H4 (cell line): ENCODE measurements at places on chromosomes 4 and X. TPM values are rescaled to one million over a fixed set of nuclear protein-coding genes. Genes with fewer than 3 reads are reported as not detected.

GRCh38 chr4:128853741-128854140 is 44.2 kb downstream of the JADE1 start:
- DNase-seq: no peak

DNA sequence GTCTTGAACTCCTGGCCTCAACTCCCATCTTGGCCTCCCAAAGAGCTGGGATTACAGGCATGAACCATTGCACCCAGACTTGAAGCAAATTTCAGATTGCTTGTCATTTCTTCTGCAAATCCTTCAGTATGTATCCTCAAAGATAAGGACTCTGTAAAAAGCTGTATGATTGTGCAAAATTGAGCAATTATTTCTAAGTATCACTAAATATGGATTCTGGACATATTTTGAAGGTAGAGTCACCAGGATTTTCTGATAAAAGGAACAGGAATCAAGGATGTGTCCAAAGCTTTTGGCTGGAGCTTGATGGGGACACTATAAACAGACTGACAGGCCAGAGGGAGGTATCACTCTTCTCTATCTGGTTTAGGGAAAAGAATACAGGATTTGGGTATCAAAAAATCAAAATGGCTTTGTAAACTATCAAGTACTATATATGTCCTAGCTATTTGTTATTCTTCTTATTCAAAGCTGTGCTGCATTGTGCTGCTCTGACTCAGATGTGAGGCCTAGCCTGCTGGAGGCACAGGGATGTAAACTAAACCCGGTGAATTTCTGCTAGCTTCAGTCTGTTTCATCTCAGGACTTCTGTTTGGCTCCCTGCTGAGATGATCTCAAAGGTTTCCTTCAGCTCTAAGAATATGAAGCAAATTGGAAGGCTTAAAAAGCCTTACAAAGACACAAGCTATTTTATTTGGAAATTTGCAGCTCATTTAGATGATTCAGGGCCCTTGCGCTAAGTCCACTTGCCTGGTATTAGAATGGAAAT is 8.3 kb downstream of the RPS4X start:
- DNase-seq: no peak

TBX22 gene
- 0.48 and 0.58 TPM in 2 replicates for total RNA-seq

DNA sequence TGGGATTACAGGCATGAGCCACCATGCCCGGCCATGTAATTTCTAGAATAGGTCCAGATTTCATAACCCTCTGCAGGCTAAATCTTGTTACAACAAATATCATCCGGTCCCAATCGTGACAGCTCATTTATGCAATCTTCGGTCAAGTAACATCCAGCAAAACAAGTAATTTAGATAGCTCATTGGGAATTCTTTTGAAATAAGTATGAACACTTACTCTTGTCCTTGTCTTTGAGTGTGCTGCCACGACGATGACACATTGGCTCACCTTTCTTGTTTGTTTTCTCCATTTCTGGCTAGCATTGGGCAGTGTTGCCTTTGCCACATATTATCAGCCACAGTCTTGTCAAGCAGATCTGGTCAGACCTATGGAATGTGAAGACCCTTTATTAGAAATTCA is 92.0 kb downstream of the PHEX start:
- no peak for DNase-seq

GRCh38 chr4:103786014-103786413 is 66.2 kb upstream of the TACR3 start:
- peak; percentile 58 for DNase-seq

LANCL3 gene
- 0.25 and 1.0 TPM in 2 replicates for total RNA-seq

GRCh38 chr4:176782794-176783193 is 9.9 kb downstream of the VEGFC start:
- no peak for DNase-seq

- DNase-seq: no peak
These were observed 26.9 kb upstream of the BBS12 start for GRCh38 chr4:122705547-122706117.

DNA sequence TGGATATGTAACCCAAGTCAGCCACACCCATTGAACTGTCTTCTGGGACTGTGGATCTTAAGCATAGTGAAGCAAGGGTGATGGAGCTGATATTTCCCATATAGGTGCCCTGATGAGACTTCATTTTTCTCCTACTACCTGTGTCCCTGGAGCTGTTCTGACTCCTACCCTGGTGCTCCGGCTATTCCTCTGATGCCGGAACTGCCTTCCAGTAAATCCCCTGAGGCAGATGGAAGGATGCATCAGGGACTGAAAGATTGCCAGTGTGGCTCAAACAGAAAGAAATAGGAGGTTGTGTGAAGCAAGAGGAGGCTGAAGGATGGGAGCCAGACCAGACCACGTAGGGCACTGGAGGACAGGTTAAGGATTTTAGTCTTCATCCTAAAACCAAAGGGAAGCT is 74.7 kb downstream of the HOPX start:
- DNase-seq: no peak

MAGEA10 gene
- not detected in 2 replicates for total RNA-seq

GRCh38 chr4:11105715-11106114 is 323.0 kb downstream of the HS3ST1 start:
- DNase-seq: no peak

DNA sequence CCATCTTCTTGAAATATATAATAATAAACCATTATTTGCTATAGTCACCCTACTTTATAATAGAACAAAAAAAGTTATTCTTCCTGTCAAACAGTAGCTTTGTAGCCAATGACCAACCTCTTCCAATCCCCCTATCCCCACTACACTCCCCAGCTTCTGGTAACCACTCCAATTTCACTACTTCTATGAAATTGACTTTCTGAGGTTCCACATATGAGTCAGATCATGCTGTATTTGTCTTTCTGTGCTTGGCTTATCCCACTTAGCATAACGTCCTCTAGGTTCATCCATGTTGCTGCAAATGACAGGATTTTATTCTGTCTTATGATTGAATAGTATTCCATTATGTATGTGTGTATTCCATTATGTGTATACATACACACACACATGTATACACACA is 809.7 kb upstream of the NDST4 start:
- no peak for DNase-seq

GRCh38 chr4:173935622-173936405 is 347.7 kb downstream of the FBXO8 start:
- DNase-seq: no peak

DNA sequence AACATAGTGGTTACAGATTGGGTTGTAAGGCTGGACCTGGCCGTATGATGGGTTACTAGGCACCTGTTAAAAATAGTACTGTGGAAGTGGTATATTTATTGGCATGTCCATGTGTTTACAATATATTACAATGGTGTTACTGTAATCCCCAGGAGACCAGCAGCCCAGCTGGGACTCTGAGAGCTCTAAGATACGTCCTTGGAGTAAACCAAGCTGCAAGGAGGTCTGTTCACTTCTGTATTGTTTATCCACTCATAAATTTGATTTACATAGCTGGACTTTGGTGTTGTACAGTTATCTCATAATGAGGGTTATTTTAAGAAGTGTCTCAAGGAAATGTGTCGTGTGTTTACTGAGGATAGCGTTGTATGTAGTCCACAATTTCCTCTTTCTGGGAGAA is 93.8 kb downstream of the TBL1X start:
- DNase-seq: peak; percentile 9

DNA sequence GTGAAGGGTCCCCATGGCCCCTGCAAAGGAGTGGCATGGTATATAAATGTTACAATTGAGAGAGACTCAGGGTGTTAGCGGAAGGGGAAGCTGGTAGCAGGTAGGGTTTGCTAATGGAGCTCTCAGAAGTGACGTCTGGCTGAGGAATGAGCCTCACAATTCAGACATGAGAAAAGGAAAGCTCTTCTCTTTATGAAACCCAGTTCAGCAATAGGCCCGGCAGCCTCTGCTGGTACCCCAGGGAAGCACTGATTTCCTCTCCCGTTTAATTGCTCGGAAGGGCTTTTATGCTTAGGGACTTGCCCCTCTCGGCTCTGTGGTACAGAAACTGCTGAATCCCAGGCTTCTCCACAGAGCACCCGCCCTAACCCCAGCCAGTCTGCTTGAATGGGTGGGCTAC is 19.4 kb upstream of the AFAP1 start:
- DNase-seq: no peak

HEPH gene
- total RNA-seq: 0.85 and 1.6 TPM in 2 replicates

NAP1L3 gene
- total RNA-seq: 13.2 and 13.4 TPM in 2 replicates

FOXR2 gene
- total RNA-seq: 7.5 and 8.1 TPM in 2 replicates

- DNase-seq: no peak
These were observed 198.1 kb upstream of the FTHL17 start for GRCh38 chrX:31269914-31270313.

PPEF2 gene
- not detected in 2 replicates for total RNA-seq

- no peak for DNase-seq
These were observed 382.9 kb upstream of the MAGEB18 start for GRCh38 chrX:25755194-25755593.

- DNase-seq: no peak
These were observed 40.9 kb downstream of the RPA4 start for GRCh38 chrX:96924581-96924980.

GRCh38 chr4:147651563-147651962 is 32.4 kb downstream of the PRMT9 start:
- DNase-seq: no peak

GRCh38 chr4:60581919-60582536 is 618.1 kb upstream of the ADGRL3 start:
- no peak for DNase-seq

ANKRD50 gene
- 8.6 and 8.7 TPM in 2 replicates for total RNA-seq

- peak; percentile 86 for DNase-seq
These were observed 5.7 kb downstream of the CD99 start for GRCh38 chrX:2696698-2697215.

DNA sequence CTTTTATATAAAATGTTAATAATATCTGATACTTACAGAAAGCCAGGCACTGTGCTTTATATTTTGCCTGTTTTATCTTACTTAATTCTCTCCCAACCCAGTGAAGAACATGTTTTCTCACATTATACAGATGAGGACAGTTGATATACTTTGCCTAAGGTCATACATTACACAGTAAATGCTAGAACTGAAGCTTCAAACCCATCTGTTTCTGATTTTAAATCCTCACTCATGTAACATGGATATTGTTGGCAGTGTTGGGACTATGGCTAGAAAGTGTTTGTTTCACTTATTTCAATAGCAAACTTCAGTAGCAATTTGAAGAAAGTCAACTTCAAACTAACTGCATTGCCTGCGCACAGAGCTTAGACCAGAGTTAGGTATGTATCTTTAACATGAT is 57.4 kb downstream of the RAPGEF2 start:
- no peak for DNase-seq

TRIML2 gene
- total RNA-seq: 3.4 and 10.3 TPM in 2 replicates

- no peak for DNase-seq
These were observed 198.3 kb downstream of the ARAP2 start for GRCh38 chr4:36046026-36046425.

CSAG2 gene
- 0.27 TPM in 1 of 2 replicates, not detected in the other for total RNA-seq
